ENCODE measurements at places on chromosomes 2 and 18. TPM values are rescaled to one million over a fixed set of nuclear protein-coding genes. Genes with fewer than 3 reads are reported as not detected.

EPB41L3 gene
- 13.1 TPM for total RNA-seq

- no peak for DNase-seq
Measured at GRCh38 chr2:46230115-46230571, 67.1 kb upstream of the EPAS1 start.

TPO gene
- total RNA-seq, result not detected

GRCh38 chr2:189260361-189260814 is 80.8 kb upstream of the COL5A2 start:
- no peak for DNase-seq

GRCh38 chr2:174332217-174332963 is 2.4 kb upstream of the SP9 start:
- no peak for DNase-seq

GRCh38 chr2:11827547-11827946 is 81.1 kb downstream of the LPIN1 start:
- DNase-seq, result no peak

Data from neural crest cell (in vitro differentiated cells).